ENCODE measurements at places on chromosomes 7 and 10.

DNA sequence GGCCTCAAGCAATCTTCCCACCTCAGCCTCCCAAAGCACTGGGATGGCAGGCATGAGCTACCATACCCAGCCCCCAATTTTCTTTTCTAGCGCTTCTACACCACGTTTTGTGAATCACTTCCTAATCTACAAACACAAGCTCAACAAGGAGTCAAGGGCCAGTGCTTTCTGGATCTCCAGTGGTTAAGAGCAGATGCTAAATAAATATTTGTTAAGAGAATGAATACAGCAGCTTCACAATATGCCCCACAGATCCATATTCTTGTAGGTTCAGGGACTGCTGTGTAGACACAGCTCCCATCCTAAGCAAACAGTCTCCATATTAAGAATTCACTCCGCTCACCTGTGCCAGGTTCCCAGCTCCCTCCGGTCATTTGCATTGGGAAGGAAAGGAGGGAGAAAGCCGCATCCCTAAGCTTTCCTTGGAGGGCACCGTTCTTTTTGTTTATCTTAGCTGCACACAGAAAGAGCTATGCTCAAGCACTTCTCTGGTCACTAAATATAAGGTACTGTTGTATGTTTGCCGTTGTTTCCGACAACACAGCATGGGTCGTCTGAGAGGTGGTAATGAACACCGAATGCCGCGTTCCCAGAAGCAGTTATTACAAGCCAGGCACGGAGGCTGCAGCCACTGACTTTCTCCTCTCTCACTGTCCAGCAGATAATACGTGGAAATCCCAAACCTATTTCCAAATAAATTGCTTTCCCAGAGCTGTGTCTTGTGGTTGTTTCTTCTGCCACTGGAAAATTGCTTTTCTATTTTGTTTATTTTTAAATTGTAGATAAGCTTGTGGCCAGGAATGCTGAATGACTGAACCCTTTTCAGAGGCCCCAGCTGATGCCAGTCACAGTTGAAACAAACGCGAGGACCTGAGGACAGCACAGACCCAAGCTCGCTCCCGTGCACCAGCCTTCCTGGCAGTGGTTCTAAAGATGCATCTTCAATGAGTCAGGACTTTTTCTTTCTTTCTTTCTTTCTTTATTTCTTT is 217.1 kb downstream of the PRPF18 start:
- DNase-seq: no peak

DNA sequence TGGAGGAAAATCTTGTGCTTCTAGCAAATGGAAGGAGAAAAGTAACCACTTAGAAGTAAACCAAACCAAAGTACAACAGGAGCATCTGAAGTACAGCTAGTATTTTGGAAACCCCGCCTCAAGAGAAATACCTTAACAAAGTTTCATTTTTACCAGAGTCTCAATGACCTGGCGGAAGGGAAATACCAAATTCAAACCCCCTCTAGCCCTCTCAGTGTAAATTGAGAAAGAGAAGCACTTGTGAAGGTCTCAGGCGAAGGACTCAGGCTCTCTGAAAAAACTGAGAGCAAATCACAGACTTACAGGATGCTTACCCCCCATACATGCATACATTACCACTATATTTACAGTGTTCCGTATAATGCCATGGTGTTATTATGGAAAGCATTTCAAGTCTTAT is 70.1 kb downstream of the ZPBP start:
- DNase-seq: no peak

GRCh38 chr7:116863936-116864500 is 1.6 kb downstream of the CAPZA2 start:
- DNase-seq: no peak

- no peak for DNase-seq
These were observed 35.7 kb upstream of the SDK1 start for GRCh38 chr7:3265388-3265787.

- no peak for DNase-seq
These were observed 77.8 kb upstream of the ATP6V0A4 start for GRCh38 chr7:138875794-138876193.

- no peak for DNase-seq
These were observed 41.6 kb upstream of the EPHB6 start for GRCh38 chr7:142813226-142813625.

DNA sequence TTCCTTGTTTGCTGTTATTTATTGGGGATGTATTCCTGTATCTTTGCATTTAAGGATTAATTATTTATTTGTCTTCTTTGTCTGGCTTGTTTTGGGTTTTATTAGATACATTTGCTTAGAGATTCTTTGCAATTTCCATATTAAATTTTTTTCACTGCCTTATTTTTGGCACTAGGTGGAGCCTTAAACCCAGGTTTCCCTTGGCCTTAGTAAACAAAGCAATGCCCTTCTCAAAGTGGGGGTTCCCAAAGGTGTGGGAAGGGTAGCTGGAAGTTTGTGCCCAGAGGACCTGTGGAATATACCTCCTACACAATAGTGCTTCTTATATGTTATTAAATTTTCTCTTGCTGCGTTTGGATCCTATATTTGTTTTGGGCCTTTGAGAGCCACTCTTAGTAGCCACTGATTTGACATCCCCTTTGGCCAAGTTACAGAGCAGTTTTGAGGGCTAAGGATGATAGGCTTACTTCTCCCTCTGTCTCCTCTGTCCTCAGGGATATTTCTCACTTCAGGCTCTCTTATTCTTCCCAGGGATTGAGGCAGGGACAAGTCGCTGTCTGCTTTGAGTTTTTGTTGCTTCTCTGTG is 162.3 kb downstream of the ITGB1 start:
- no peak for DNase-seq

GRCh38 chr7:74365322-74366022 is 76.3 kb downstream of the CLIP2 start:
- DNase-seq: peak; percentile 85
